ENCODE measurements at places on chromosomes 3 and 15.
A peak's percentile ranks its signal among the peaks of the same experiment; 100 is the strongest.

GRCh38 chr3:16884084-16884747 lies 539 bp upstream of the PLCL2 start:
- peak; percentile 49 for DNase-seq

DNA sequence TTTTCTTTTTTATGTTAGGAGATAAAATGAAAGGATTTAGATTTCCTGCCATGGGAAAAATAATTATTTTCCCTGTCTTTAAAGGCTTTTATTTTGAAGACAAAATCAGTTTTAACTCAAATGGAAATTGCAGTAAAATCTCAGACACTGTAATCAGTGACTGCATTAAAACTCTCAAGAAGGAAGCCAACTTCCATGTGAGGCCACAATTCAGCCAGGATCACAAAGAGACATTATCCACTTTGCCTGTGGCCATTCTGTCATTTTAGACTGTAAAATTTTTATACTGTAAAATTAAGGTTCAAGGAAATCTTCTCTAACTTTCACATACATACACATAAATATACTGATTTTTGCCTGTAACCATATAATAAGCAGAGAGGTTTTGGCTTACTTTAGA lies 304.0 kb downstream of the TIGIT start:
- no peak for DNase-seq

DNA sequence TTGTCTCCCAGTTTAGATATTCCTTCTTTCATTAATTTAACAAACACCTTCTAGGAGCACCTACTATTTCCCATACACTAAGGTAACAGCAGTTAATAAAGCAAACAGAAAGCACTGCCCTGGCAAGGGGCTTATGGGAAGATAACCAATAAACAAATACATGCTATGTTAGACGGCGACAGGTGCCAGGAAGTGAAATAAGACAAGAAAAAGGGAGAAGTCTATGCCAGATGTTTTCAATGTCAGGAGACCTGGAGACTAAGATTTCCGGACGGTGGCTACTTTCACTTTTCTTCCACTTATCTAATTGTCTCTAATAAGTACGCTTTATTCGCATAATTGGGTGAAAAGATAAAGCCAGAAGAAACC lies 32.5 kb upstream of the ZNF445 start:
- DNase-seq, result peak; percentile 5

DNA sequence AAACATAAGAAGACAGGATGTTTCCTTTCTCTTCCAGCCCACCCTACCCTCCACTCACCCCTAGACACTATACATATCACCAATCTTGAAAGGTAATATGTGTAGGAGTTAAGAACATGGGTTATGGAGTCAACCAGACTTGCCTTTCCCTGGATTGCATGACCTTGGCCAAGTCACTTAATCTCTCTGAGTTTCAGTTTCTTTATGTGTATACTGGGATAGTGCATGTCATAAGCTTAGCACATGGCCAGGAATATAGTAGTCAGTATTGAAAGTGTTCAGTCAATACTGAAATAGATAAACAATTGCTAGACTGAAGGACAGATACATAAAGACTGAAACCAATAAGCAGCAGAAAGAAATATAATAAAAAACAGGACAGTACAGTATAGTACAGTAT lies 283.2 kb upstream of the STT3B start:
- DNase-seq, result no peak

DNA sequence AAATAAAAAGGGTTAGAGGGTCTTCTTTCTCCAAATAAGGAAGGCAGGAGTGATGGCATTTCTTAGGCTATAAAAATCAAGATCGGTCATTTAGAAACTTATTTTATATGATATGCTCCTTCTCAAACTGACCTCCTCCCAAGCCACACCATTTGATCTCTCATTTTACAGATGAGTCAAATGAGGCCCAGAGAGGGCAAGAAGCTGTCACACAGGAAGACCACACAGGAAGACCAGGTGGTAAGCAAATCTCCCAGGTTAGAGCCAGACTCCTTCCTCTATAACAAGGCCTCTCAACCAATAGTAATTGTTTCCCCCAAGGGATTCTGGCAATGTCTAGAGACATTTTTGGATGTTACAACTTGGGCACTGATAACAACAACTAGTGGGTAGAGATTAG lies 13.8 kb downstream of the TLE3 start:
- DNase-seq, result no peak

- peak; percentile 87 for DNase-seq
Observed at GRCh38 chr15:101138913-101139880, 112.7 kb downstream of the CHSY1 start.

DNA sequence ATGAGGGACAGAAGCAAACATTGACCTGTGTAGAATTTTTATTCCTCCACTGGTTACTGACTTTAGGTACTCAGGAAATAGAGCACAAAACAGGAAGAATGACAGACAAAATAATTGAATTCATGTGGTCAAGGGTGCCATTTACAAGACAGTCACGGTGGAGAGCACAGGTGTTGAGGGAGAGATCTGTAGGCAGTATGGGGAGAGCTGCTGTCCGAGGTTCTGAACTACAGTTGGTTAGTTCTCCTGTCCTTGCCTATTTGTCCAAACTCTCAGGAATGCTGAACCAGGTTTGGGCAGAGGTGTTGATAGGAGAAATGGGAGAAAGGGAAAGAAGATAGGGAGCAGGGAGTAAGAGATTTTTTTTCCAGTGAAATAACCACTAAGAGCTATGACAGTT lies 178.5 kb upstream of the ZBTB20 start:
- DNase-seq, result peak; percentile 54

DNA sequence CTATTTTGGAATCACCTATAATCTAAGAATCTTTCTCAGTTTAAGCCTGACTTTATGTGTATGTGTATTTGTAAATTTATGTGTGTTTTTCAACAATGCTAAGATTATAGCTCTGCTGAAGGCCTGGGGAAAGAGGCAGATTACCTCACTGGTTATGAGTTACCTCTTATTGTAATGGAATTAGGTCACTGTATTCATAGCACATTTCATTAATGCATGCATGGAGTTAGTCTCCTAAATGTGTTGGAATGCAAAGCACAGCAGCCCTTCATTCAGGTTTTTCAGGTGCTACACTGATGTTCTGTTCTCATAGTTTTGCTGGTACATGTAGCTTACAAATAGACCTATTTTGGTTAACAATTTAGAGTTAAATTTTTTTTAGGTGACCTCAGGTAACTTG lies 9.5 kb downstream of the GPR87 start:
- no peak for DNase-seq

GRCh38 chr15:37142371-37142770 lies 42.0 kb upstream of the MEIS2 start:
- no peak for DNase-seq

GRCh38 chr3:20511863-20512505 lies 326.0 kb upstream of the SGO1 start:
- DNase-seq, result peak; percentile 79
